ENCODE measurements at places on chromosomes 7 and 10.

GRCh38 chr7:44977959-44978335, 868 bp downstream of the MYO1G start:
- DNase-seq, result no peak

GRCh38 chr7:128092221-128092620, 61.0 kb upstream of the LRRC4 start:
- no peak for DNase-seq

DNA sequence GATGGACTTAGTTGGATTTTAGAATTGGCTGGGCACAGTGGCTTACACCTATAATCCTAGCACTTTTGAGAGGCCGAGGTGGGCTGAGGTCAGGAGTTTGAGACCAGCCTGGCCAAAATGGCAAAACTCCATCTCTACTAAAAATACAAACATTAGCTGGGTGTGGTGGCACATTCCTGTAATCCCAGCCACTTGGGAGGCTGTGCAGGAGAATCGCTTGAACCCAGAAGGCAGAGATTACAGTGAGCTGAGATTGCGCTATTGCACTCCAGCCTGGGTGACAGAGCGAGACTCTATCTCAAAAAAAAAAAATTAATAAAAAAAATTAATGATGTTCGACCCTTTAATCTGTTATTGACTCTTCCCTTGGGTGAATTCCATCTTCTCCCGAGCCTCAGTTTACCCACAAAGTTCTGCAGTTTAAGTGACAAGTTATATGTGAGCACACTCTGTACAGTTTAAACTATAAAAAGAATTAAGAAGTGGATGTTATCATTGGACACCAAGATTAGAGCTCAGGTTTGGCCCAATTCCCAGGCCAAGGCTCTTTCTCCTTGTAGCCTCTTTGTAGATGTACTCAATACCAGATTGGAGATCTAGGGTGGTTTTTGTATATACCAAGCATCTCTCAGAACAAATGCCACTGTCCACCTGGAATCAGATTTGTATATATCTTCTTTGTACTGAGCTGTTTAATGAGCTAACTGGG, 15.0 kb downstream of the KAT6B start:
- no peak for DNase-seq

DNA sequence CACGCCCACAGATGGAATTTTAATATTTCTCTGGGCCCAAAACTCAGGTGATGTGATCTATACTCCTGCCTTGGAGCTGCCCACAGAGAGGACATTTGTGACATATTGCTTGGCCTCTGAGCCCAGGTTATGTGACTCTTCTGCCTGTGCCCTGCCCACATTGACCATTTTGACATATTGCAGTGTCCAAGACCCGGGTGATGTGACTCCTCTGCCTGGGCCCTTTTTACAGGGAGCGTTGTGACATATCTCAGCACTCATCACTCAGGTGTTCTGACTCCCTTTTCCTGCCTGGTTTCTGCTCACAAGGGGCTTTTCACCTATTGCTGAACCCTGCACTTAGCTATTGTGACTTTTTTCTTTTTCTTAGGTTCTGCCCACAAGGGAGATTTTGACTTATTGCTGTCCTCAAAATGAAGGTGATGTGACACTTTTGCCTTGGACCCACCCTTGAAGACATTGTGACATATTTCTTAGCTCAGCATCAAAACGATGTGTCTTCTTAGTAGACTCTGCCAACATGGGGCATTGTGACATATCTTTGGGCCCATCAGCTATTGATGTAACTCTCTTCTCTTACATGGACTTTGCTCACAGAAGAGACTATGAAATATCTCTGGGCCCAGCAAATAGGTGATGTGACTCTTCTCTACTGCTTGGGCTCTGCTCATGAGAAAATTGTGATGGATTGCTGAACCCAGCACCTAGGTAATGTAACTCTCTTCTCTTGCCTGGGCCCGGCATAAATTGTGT, 11.0 kb upstream of the ZNF107 start:
- DNase-seq, result no peak

GRCh38 chr7:22325671-22326070, 31.3 kb downstream of the RAPGEF5 start:
- no peak for DNase-seq
